ENCODE measurements at places on chromosomes 6 and 20.

- no peak for DNase-seq
Measured at GRCh38 chr20:39532205-39532604, 570.1 kb downstream of the DHX35 start.

DNA sequence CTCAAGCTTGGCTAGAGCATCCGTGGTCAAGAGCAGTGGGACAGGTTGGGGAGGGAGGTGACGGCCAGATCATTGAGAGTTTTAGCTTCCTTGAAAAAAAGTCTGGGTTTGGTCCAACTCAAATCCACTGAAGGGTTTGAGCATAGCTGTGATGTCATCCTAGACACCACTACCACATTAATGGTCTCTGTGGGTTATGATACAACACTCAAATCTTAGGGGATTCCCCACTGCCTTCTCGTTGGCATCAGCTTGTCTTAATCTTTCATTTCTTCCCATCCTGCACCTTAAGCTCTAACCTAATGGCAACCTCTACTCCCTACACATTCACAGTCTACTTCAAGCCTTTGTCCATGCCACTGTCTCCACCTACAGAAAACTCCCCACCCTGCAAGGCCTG, 77.3 kb downstream of the BMP6 start:
- DNase-seq, result no peak

- DNase-seq, result no peak
Measured at GRCh38 chr20:63772781-63773518, 33.4 kb downstream of the SLC2A4RG start.

GRCh38 chr6:149130508-149130907, 187.0 kb upstream of the TAB2 start:
- no peak for DNase-seq

GRCh38 chr6:168704678-168705077, 263.7 kb downstream of the SMOC2 start:
- DNase-seq, result no peak

- no peak for DNase-seq
Measured at GRCh38 chr6:106084989-106085691, 996 bp upstream of the PRDM1 start.

- no peak for DNase-seq
Measured at GRCh38 chr6:22966691-22967422, 397.5 kb downstream of the HDGFL1 start.

All from GM12892 (cell line).